Kasumi-1 (cell line): ENCODE measurements at places on chromosomes 12 and 14.
A peak's percentile ranks its signal among the peaks of the same experiment; 100 is the strongest.

DNA sequence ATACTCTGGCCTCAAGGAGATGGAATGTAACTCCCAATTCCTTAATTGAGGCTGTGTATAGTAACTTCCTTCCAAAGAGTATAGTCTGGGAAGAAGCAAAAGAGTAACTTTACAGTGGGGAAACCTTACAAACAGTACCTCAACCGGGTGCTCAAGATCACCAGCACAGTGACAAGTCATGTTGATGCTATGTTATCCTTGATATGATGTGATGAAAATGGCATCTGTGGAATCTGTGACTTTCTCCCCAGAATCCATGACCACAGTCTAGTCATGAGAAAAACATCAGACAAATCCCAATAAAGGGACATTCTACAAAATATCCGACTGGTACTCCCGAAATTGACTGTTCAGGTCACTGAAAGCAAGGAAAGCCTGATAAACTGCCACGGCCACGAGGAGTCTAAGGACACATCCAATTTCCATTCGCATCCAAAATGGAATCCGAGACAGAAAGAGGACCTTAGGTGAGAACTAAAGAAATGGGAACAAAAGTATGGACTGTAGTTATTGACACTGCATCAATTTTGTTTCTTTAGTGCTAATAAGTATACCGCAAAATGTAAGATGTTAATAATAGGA, 97.3 kb upstream of the FRMD6 start:
- no peak for DNase-seq

GRCh38 chr14:102316338-102316742, 3.2 kb upstream of the ZNF839 start:
- peak; percentile 51 for DNase-seq

GRCh38 chr12:102441077-102441596, 39.2 kb downstream of the IGF1 start:
- DNase-seq, result no peak

DNA sequence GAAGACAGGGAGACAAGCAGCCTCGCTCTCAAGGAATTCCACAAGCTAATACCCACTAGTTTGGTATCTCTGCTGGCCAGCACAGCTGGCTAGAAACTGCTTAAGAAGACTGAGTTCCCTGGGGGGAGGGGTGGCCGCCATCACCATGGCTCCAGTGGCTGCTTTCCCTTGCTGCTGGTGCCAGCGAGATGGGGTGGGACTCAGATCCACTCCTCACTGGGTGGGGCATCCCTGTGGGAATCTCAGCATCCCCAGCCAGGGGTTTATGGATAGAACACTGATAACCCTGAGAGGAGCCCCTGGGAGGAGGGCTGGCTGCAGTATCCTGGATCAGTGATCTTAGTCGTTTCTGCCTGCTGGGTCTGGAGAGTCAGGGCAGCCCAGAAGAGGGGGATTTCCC, 170.6 kb upstream of the MDGA2 start:
- DNase-seq, result no peak

- peak; percentile 48 for DNase-seq
Observed at GRCh38 chr12:62328296-62328921, 68.2 kb downstream of the USP15 start.

DNA sequence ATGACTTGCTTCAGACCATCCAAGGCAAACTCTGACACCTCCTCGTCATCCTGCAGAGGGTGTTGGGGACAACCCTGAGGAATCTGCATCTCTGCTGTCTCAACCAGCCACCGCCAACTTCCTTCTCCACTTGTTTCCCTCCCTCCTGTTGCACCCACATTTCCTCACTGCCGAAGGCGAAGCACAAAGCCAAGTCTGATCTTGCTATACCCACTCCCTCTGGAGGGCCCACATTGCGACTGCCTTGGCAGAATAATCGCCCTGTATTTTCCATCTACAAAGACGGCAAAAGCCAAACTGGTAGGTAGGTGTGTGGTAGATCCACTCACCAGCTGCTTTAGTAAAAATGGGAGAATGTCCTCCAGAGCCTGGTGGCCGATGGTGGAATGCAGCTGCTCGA, 21.8 kb upstream of the RAB35 start:
- DNase-seq, result no peak

- no peak for DNase-seq
Observed at GRCh38 chr14:89563471-89563870, 146.4 kb upstream of the FOXN3 start.

DNA sequence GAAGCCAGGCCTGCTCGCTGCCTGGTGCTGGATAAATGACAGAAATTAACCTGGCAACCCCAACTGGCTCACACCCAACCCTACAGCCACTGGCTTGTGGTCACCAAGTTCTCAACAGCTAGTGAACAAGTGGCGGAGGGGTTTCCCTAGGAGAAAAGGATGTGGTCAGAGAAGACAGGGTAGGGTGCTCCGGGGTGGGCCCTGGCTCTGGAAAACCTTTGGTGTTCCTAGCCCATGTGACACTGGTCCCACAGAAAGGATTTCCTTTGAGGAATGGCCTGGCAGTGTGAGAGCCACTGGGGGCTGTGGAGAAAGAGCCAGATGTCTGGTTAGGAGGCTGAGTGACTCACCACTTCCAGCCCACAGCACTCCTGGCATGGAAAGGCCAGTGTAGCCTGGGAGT, 8.7 kb downstream of the SYNE3 start:
- DNase-seq, result peak; percentile 53

DNA sequence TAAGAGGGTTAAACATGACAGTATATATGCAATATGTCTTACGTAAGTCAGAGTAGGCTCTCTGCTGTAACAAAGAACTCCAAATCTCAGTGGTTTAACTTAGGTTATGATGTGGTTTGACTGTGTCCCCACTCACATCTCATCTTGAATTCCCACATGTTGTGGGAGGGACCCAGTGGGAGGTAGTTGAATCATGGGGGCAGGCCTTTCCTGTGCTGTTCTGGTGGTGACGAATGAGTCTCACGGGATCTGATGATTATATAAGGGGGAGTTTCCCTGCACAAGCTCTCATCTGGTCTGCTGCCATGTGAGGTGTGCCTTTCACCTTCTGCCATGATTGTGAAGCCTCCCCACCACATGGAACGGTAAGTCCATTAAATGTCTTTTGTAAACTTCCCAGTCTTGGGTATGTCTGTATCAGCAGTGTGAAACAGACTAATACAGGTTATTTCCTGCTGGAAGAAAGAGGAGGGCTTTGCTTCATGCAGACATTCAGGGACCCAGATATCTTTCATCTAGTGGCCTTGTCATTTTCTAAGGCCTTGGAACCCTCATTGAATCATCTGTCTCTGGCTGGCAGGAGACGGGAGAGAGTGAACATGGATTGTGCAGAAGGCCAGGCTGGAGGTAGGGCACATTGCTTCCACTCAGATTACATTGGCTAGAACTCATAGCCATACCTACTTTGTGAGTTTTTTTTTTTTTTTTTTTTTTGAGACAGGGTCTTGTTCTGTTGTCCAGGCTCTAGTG, 96.1 kb downstream of the CRADD start:
- peak; percentile 24 for DNase-seq

DNA sequence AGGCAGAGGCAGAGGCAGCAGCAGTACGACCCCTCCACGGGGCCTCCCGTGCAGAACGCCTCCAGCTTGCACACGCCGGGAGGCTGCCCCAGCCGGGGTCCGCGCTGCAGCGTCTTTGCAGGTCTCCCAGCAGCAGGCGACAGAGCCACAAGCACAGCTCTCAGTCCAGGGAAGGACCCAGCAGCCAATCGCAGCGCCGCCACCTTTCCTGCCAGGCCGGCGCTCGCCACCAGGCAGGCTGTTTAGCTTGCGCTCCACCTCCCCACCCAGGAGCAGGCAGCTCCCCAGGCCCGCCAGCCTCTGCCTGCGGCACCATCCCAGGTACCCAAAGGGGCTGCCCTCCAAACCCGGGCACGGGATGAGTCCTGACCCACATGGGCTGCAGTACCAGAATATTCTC, 25.2 kb downstream of the DDX51 start:
- no peak for DNase-seq

- DNase-seq, result no peak
Observed at GRCh38 chr12:108722992-108723766, 8.1 kb downstream of the CORO1C start.

DNA sequence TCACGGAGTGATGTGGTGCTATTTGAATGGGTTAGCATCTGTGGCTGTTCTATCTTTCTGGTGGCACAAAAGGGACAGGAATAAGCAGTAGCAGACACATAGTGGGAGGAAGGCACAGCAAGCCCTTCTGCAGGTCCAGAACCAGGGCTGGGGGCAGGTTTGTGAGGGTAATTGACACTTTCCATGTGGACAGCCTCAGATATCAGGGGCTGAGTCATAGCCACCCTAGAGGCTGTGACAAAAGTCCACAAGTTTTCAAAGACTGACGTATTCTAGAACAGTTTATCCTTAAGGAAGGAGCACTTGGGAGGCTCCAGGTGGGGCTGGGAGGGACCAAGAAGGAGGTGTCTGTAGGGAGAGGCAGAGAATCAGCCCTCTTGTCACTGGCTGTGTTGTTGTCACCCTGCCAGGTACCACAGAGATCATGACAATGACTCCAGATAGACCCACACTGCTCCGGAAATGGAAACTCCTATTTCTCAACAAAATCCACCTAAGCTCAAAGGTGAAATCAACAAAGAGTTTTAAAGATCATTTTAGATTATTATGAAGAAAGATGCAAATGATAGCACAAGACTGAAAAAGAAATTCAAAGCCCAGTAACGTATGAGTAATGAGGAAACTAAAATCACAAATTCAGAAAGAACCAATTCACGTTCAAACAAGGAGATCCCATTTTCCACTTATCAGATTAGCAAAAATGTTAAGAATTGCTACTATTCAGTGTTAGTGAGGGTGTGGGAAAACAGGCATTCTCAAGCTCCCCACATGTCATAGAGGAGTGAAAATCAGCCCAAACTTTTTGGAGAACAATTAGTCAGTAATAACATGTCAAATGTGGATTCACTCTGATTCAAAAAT, 48.3 kb downstream of the NFKBIA start:
- DNase-seq, result no peak

GRCh38 chr12:15088105-15088504, 115.3 kb downstream of the PDE6H start:
- DNase-seq, result no peak
